ENCODE measurements at places on chromosomes 7 and 10.

DNA sequence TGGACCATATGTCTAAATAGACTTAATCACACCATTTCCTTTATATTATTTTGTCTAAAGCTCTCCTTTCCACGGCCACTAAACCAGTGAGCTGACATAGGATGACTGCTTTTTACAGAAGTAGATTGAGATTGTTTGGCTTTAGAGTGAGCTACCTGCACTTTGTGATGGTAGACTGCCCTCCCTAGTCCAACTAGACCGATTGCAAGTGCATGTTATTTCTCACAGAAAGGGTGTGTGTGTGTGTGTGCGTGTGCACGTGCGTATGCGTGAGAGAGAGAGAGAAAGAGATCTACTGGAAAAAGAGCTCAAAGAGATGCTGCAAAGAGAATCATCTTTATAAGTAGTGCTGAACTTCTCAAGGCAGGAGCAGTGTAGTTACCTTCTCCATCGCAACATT lies 60.7 kb downstream of the VCL start:
- no peak for DNase-seq

GRCh38 chr10:79112881-79113431 lies 44.2 kb downstream of the ZMIZ1 start:
- DNase-seq = no peak

GRCh38 chr7:4882169-4883032 lies 1.1 kb downstream of the RADIL start:
- DNase-seq = peak; percentile 63

DNA sequence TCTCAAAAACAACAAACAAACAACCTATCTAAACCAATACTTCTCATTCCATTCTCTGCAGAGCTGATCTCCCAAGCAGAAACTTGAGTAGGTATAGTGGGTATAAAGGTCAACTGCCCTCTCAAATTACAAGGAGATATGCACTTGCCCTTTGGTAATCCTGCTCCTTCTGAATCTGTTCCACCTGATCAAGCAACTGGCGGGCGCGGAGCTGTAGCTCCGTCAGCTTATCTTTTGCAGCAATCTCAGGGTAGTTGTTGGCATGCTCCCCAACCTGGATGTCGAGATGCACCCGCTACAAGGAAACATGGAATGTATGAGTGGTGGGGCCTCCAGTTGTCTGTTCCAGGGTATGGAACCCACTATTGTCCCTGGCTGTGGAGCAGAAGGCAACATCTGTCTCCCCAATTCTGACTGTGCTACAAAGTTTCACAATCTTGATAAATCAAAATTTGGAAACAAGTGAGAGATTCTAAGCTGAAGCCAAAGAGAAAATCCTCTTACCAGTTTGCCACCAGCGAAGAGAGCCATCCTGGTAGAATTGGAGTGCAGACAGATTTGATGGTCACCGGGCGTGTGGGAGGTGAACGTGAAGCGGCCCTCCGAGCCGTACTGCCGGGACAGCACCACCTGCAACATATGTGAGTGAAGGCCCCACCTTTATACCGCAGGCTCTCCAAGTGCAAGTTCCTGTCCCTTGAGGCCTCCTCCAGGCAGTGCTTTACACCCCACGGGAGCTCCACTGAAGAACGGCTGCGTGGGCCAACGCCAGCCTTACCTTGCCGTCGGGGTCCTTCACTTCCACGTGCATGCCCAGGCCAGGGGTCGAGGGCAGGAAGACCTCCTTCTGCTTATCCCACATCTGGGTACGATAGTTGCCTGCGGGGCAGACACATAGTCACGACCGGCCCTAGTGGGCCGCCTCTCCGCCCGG lies 819 bp downstream of the TMED4 start:
- peak; percentile 84 for DNase-seq

DNA sequence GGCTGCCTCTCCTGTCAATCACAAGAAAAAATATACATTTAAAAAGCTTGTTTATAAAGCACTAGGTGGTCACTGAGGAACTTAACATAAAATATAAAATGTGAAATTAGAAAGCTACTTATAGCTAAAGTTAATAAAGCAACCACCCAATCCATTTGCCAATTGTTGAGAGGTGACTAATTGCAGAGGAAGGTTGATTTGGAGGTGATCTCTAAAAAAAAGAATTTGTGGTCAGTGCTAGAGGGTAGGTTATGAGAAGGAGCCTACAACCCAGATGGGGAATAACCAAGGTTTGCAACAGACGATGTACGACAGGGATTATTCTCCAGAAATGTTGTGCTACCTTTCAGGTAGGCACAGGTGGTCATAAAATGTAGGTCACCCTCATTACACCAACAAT lies 444.2 kb upstream of the C7orf33 start:
- DNase-seq = no peak
